Psoas muscle (tissue), 8 donors: ENCODE measurements at places on chromosomes 7 and 10. TPM values are rescaled to one million over a fixed set of nuclear protein-coding genes. Genes with fewer than 3 reads are reported as not detected.

DNA sequence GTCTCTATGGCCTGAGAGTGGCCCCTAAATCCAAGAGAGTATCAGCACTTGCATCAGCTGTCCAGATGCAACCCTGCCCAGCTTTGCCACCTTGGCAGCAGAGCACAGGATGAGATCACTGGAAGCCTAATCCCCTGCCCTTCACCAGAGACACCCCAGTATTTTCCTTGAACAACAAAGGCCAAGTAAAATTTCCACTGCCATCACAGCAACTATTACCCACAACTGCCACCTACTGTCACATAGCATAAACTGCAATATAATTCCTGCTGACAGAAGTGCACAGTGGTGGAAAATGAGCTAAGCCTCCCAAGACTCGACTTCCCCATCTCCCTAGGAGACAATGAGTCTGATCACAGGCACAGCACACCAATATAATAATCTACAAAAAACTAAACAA lies 462.8 kb upstream of the ZWINT start:
- DNase-seq, result no peak

- no peak for DNase-seq
Measured at GRCh38 chr7:18013936-18014335, 13.7 kb downstream of the PRPS1L1 start.

- no peak for DNase-seq
Measured at GRCh38 chr7:27165996-27166530, 726 bp upstream of the HOXA9 start.

DNA sequence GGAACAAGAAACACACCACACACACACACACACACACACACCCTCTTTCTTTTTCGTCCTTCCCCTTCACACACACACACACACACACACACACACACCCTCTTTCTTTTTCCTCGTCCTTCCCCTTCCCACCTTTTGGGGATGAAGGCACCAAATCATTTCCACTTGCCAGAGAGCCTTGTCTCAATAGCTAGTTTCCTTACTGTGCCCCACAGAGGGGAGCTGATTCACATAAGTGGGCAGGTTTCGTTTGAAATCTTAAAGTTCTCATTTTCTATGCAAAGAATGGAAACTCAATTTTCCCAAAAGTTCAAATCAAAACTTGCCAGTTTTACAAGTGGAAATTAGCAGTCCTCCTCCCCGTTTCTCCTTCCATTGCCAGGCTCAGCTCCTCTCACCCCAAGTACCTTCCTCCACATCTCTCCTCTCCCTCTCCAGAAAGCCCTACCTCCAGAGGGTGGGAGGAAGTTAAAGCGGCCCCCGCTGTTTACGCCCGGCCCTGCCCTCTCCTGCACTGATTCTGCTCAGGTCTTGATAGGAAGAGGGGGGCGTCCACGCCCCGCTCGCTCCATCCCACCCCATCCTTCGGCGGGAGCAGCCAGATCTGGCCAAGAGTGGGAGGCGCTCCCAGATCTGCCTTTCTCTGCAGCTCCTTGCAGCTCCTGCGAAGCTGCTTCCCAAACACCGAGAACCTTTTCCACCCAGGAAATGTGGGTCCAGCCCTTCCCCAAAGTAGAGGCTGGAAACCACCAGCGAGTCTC lies 1.3 kb downstream of the CTTNBP2 start:
- peak; percentile 20 for DNase-seq

- DNase-seq, result no peak
Measured at GRCh38 chr7:18653381-18654155, 158.0 kb downstream of the HDAC9 start.

ZNF425 gene
- total RNA-seq, result 1.7 TPM

GRCh38 chr10:75040576-75040975 lies 70.9 kb upstream of the SAMD8 start:
- DNase-seq, result no peak

ZKSCAN5 gene
- total RNA-seq, result 9.3 TPM

FAM25A gene
- total RNA-seq, result not detected

GRCh38 chr10:26367771-26368170 lies 70.4 kb upstream of the APBB1IP start:
- no peak for DNase-seq

DNA sequence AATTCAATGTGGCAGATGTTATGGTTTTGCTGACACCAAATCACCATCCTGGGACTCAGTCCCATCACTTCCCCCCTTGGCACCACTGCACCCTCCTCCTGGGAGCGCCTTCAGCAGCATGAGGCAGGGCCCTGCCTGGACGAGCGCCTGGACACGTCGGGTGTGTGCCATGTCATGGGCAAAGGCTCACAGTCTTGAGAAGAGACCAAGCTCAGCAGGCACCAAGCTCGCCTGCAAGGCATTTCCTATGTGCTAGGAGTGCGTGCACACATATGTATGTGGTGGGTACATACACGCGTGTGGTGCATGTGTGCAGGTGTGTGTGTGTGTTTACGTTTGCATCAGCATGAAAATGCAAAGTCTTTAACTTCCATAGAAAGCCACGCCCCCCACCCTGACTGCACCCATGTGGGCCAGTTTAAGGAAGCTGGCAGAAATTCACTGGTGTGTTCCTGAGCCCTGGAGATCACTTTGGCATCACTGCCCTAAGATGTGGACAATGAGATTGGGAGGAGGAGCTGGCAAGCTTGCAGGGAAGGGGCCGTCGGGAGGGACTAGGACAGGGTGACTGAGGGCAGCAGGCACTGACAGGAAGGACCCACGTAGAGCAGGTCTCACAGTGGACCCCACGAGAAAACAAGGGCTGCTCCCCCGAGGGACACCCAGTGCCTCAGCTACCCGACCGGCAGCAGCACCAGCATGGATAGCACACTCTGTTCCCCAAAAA lies 169.9 kb upstream of the PPP2R2D start:
- peak; percentile 34 for DNase-seq

C1GALT1 gene
- 12.5 TPM for total RNA-seq

HOXA3 gene
- total RNA-seq, result 3.3 TPM

DNA sequence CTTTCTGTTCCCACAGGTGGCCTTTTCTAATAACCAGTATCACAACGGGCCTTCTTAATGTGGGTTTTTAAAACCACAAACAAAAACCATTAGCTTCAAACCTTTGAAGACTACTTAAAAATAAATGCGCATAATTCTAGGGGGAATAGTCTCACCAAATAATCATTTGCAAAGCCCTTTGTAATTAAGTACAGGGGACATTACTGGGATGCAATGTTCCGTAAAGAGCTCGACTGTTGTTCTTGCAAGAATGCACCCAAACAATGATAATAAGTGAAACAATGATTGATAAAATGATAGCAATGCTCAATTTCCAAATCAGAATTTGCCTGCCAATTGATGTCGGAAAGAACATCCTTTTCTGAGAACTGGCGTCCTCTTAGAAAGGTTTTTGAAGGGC lies 589.1 kb upstream of the ADARB2 start:
- DNase-seq, result no peak

DNA sequence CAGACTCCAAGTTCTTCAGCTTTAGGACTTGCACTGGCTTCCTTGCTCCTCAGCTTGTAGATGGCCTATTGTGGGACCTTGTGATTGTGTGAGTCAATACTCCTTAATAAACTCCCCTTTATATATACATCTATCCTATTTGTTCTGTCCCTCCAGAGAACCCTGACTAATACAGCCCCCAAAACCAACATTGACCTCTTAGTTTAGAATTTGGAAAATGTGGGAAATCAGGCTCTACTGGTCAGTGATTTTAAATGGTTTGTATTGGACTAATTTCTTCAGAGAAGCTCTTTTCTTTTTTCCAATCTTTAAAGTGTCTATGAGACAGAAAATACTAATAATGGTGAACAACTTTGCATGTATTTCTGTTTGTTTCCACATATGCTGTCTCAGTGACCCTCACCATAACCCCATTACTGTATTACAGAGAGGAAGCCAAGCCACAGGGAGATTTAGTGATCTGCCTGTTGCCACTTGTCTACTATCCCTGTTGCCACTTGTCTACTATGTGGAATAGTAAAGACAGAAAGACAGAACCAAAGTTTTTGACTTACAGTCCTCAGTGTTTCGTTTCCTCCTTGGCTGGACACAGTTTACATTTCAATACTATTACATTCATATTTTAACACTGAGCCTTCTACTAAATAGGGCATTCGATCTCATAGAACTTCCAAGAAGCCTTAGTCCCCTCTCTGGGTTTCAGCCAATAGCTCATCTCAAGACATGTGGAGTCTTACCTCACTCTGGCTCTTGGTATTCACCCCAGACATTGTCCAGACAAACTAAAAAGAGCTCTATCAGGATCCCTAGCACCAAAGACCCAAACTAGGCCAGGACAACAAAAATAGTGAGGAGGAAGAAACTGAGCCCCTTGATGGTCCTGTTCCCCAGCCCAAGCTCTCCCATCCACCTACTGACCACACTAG lies 121.0 kb downstream of the AKR1D1 start:
- DNase-seq, result no peak

DNA sequence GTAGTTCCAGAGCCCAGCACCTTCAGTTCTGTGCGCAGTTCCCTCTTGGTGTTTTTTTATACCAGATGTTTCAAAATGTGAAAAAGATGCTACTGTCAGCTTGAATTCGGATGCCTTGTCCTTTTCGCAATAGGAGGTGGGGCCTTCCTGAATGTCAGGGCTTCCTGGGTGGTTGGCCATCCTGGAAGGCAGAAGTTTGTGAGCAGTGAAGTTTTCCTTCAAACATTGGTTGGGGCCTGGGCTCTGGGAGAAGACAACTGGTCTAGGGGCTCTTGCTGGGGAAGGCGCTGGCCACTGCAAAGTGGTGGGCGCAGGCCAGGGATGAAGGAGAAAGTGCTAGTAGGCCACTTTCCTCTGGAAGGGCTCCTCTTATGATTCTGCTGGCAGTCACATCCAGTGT lies 56.8 kb upstream of the JAZF1 start:
- peak; percentile 12 for DNase-seq

DNA sequence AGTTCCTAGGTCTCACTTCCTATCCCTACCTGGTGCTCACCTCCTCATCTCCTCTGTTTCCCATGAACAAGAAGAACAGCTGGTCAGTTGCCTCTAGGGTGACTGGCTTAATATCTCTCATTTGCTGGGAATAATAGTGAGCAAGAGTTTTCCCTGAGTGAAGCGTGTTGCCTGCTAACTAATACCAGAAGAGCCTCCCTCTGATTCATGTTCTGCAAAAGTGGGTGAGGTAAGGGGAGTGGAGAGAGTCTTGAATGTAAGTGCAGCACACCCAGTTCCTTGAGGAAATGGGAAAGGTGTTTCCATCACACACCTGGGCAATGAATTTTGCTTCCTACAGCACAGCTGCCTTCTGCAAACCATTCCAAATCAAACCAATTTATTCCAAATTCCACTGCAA lies 29.6 kb downstream of the FZD1 start:
- no peak for DNase-seq

GRCh38 chr10:88386821-88387773 lies 196.0 kb downstream of the RNLS start:
- no peak for DNase-seq

DNA sequence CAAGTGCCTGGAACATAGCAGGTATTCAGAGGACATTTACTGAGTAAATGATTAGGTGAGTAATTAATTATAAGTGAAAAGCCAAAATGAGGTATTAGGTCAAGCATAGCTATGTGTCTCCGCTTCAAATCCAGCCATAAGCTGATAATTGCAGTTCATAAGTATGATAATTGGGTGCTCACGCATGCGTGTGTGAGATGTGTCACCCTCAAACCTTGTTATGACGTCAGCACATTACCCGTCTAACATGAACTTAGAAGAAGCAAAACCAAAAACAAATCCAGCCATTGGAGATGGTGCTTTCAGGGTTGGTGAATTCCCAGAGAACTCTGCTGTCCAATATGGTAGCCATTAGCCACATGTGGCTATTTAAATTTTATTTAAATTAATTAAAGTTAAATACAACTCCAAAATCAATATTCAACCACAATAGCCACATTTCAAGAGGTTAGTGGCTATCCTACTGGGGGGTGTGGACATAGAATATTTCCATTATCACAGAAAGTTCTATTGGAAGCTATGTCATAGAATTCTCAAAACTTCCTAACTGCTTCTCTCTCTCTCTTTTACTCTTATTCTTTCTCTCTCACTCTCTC lies at the start of gene CPA5:
Gene CPA5, plus strand, starts transcription at position 546 of the 596 bp plus-strand sequence. CDS start 1,670 bp downstream, outside the sequence.
- DNase-seq, result no peak

DNA sequence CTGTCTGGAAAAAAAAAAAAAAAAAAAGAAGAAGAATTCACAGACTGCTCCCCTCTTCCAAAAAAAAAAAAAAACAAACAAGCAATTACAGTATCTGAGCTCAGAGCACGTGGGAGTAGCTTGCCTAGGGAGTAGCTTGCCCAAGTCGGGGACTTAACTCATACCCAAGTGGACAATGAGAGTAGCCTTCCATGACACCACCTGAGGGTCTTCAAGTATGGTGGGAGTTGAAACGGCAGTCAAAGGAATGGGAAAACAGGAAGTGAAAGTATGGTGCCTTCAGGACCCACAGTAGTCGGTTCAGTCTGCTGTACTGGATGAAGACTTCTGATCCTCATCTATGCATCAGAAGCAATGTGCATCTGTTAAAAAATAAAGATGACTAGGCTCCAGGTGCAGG lies 10.6 kb downstream of the VOPP1 start:
- DNase-seq, result no peak

- no peak for DNase-seq
Measured at GRCh38 chr10:22133749-22134624, 83.8 kb downstream of the EBLN1 start.

- no peak for DNase-seq
Measured at GRCh38 chr7:2819161-2819953, 24.8 kb downstream of the GNA12 start.

DNA sequence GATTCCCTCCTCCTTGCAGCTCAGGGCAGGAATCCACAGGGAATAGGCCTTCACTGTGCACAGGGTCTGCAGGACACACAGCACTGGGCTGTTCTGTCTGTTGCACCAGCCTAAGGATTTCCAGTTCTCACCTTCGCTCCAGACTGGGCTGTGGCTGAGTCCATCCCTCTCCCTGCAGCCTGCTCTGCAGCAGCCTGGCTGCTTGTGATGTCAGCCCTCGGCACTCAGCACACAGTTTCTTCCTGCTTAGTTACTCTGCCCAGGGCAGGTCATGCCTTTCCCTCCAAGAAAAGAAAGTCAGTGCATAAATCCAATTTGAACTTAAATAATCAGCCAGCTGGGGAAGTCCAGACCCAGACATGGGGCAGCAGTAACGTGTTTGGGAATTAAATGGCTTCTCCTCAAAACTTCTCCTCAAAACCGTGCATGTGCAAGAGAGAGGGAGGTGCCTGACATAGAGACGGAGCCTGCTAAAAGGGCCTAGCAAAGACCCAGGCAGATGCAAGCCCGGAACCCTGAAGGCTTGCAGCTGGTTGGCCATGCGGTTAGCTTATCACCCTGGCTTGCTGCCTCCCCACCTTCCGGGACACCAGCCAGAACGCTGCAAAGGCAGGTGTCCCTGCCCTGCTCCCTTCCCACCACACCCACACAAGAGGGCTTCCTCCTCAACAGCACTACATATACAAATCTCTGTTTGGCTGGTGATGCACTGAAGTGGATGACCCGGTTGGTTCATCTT lies 10.9 kb upstream of the GDF2 start:
- peak; percentile 45 for DNase-seq

GRCh38 chr10:125982260-125982948 lies 86.0 kb downstream of the FANK1 start:
- no peak for DNase-seq

SUGCT gene
- 3.2 TPM for total RNA-seq

GRCh38 chr10:63261496-63261895 lies 128.4 kb downstream of the NRBF2 start:
- no peak for DNase-seq

- DNase-seq, result peak; percentile 15
Measured at GRCh38 chr7:70092314-70093204, 494.3 kb downstream of the AUTS2 start.

GRCh38 chr7:134605978-134606923 lies 40.4 kb upstream of the BPGM start:
- peak; percentile 67 for DNase-seq
